ENCODE measurements at places on chromosomes 4 and X.

DNA sequence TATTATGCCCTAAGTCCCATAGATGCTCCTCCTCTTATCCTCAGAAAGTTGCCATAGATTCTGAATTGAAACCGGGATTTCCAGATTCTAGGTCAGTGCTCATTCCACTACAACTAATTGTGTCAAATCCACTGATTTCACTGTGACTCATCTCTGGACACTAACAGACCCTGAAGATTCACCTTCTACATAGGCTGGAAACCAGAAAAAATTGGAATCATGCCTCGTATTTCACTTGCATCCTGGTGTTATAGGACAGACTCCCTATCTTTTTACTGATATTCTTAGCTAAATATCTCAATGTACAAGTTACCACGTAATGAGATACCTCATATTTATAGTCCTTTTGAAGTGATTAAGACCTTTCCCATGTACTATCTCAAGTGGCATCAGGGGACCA is 36.7 kb downstream of the CLNK start:
- DNase-seq: no peak

DNA sequence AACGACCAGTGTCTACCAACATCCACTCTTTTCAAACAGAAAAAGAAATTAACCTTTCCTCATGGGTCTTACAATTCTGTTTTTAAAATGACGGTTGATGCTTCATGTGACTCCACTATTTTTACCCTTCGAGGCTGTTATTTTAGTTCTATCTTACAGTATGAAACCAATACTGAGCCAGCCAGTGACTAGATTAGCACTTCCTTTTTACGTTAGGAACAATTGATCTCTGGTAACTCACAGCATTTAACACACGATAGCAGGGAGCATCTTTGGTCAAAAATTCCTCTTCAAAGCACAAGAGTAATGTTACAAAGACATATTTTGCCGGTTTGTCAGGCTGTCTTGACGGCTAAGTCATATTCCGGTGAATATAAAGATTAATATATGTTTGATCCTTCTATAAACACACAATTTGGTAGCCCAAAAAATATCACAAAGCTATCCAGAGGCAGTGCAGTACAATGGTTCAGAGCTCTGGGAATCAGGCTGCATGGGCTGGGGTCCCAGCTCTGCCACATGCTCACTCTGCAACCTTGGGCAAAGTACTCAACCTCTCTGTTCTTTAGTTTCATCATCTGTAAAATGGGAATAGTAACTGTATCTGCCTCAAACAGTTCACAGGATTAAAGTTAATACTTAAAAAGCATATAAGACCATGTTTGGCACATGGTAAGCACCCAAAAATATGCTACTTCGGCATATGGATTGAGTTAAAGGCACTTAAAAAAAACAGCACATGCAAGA is 62.9 kb upstream of the TXK start:
- no peak for DNase-seq

GRCh38 chr4:85837439-85837733 is 362.4 kb downstream of the ARHGAP24 start:
- DNase-seq: no peak

GRCh38 chrX:153632595-153632946 is 14.4 kb upstream of the DUSP9 start:
- DNase-seq: no peak

GRCh38 chr4:84070289-84070688 is 428.8 kb downstream of the NKX6-1 start:
- DNase-seq: peak; percentile 10

DNA sequence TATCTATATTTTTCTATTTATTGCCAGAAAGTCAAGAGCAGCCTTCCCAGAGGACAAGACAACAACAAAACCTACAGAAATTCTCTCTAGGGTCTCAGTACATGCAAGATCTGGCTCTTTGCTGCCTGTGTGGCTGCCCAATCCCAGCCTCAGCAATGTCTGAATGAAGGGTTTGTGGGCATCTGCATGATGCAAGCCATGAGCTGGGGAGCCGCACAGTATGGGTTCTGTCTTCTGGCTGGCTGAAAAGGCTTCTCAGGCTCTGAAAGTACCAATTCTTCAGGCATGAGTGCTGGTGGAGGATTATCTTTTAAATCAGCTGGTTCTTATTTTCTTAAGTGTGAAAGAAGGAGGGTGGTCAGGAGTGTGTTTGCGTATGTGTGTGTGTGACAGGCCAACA is 104.6 kb downstream of the PDGFRA start:
- no peak for DNase-seq

GRCh38 chr4:77804471-77804870 is 14.7 kb downstream of the CNOT6L start:
- no peak for DNase-seq

- DNase-seq: no peak
Observed at GRCh38 chr4:155009288-155009687, 199.1 kb upstream of the NPY2R start.

DNA sequence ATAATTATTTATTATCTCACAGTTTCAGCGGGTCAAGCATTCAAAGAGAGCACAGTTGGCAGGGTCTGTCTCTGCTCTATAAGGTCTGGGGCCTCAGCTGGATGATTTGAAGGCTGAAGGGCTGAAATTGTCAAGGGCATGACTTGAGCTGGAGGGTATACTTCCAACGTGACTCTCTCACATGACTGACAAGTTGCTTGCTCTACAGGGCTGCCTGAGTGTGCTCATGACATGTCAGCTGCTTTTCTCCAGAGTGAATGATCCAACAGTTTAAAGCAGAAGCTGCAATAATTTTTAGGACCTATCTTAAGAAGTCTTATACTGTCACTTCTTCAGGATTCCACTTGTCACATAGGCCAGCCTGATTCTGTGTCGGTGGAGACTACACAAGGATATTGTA is 51.2 kb downstream of the TIGD2 start:
- DNase-seq: no peak

- no peak for DNase-seq
Observed at GRCh38 chrX:46628460-46629371, 55.2 kb downstream of the CHST7 start.
